ENCODE measurements at places on chromosomes 1 and 21. TPM values are rescaled to one million over a fixed set of nuclear protein-coding genes. Genes with fewer than 3 reads are reported as not detected.

Gene HCRTR1
- 0.53 TPM for total RNA-seq

Gene BSND
- total RNA-seq = not detected

Gene MTARC1
- 0.73 TPM for total RNA-seq

Gene ATP1A2
- total RNA-seq = not detected

Gene S100A5
- not detected for total RNA-seq

Gene BMP8B
- 0.07 TPM for total RNA-seq

Gene ZMYND12
- 0.28 TPM for total RNA-seq
